ENCODE measurements at places on chromosomes 6 and 20.

DNA sequence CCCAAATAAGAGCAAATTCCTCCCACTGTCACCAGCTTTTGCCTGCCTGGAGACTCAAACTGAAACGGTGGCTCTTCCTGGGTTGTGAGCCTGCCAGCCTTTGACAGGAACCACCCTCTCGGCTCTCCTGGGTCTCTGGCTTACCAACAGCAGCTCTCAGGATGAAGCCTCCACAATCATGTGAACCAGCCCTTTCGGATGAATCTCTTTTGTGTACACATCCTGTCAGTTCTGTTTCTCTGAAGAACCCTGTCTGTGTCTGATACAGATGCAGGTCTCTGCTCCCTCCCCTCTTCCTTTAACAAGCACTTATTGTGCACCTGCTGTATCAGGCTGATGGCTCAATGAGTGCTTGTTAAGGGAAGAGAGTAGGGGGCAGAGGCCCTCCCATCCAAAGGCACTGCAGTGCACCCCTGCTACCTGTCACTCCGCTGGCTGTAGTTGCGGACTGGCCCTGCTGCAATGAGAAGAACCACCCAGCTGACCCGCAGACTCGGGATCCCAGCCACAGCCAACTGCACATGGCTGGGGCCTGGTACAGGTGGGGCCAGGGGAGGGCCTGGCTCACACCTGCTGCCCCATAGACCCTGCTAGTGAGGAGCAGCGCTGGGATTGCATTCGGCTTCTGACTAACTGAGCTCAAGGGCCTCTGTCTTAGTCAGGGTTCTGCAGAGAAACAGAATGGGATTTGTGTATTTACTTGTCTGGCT, 120.1 kb upstream of the PMEPA1 start:
- DNase-seq: no peak

GRCh38 chr6:13146442-13146841, 181.9 kb downstream of the TBC1D7 start:
- no peak for DNase-seq

DNA sequence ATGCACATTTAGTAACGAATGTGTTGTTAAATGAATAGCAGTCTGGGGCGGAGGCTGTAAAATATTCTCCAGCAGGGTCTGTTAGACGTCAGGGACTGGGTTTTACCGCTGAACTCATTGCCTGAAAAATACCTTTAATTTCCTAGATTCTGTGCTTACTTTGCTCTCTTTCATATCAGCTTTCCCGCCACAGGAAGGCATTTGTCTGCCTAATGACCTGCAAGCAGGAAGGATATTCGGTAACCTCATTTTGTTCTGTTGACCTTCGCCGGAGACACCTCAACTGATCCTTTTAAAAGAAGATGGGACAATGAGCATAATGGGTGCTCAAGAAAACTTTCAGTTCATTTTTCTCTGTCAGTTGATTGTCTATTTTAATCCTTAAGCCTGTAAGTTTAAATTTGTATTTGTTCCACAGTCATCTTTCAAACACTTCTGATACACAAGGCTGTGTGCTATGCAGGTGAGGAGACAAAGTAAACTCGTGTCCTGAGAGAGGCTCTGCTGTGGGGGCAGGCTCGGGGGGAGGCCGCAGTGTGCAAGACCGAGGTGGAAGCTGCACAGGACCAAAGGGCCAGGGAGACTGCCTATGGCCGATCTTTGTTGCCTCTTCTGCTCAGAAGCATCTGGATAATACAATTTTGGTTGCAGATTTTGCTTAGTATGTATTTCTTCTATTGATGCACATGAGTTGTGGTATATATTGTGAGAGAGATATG, 27.4 kb upstream of the SIM1 start:
- no peak for DNase-seq

DNA sequence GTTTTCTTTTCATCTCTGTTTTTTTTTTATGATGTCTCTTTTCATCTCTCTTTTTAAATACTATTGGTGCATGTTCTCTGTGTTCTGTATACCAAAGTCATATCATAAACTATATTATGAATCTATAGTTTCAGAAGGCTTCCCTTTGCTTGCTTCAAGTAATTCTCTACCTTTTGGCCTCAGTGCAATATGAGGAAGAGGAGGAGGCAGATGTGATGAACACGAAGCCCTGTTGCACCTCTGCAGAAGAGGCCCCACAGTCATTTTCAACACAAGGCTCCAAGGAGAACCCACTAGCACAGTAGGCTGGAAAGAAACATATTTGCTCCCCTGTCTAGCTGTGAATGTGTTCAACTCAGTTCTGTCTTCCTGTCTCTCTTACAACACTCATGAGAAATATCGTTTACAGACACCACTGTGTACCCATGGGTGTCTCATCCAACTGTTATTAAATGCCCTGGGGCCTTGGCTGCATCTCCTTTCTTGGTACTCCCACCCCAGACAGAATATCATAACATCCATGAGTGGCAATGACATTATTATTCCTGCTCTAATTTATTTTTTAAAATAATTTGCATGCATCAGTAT, 122.6 kb upstream of the SHLD1 start:
- no peak for DNase-seq

- no peak for DNase-seq
These were observed 167.7 kb upstream of the PDE10A start for GRCh38 chr6:165830761-165831160.

DNA sequence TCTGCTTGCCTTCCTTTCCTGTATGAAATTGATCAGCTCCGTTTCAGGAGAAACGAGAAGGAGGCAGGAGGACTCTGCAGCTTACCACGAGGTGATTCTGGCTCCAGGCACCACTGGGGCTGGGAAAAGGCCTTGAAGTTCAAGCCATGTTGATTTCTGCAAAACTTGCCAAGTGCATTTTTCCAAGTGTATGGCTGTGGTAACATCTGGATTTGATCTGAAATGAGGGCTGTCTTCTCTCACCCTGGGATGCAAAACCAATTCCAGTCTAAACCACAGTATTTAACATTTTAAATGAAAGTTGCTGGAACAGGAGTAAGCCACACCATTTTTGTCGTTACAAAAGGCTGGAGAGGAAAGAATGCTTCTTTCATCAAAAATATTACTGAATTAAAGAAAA, 36.1 kb upstream of the FAM210B start:
- DNase-seq: no peak

GRCh38 chr6:14756340-14756739, 489.5 kb upstream of the JARID2 start:
- DNase-seq: no peak

DNA sequence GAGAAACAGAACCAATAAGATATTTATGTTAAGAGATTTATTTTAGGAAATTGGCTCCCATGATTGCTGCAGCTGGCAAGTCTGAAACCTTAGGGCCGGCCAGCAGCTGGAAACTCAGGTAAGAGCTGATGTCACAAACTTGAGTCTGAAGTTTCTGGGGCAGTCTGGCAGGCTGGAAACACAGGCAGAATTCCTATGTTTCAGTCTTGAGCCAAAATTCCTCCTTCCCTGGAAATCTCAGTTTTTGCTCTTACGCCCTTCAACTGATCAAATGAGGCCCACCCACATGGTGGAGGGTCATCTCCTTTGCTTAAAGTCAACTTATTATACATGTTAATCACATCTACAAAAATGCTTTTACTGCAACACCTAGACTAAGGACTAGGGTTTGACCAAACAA, 184.1 kb downstream of the SOD2 start:
- DNase-seq: no peak
